ENCODE measurements at places on chromosomes 5 and 9.

- no peak for DNase-seq
Measured at GRCh38 chr9:13447843-13448422, 168.4 kb upstream of the MPDZ start.

GRCh38 chr5:164335837-164336236 is 830.4 kb downstream of the MAT2B start:
- DNase-seq = no peak

- no peak for DNase-seq
Measured at GRCh38 chr5:122877518-122877917, 32.1 kb downstream of the SNX24 start.

DNA sequence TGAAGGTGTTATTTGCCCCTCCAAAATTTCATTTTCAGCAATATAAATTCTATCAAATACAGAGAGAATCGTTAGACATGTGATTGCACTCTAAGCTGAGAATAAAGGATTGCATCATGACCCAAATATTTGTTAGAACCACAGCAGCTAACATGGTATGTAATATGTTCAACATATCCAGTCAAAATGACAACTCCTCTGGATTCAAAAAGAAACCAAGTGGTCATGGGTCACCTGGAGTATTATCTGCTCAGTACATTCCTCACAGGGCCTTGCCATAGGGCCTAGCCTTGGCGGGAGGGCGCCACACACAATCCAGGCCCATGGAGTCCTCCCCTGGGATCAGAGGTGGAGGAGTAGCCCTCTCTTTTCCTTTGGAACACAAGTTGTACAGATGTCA is 179.2 kb downstream of the HSD17B3 start:
- no peak for DNase-seq

DNA sequence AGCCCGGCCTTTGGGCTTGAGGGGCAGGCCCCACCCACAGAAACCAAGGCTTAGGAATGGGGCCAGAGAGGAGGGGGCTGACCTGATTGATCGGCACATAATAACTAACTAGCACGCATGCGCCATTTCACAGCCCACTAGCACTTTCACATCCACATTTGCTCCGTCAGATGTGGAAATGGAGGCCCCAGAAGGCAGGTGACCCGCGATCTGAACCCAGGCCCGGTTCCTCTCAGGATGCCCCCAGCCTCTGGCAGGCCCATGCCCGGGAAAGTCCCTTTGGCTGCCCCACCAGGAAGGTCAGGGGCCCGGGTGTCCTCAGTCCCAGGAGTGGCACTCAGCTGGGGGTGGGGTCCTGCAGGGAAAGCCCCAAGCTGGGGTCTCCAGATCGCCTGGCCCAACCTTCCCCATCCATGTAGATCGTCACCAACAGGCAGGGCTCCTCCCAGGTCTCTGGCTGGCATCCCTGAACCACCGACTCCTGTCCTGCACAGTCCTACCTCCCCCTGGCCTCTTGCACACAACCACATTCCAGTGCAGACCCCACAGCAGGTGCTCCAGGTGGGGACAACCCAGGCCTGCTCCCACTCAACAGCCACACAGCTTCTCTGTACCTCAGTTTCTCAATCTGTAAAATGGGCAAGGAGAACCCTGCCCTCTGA is 46.7 kb downstream of the VAV2 start:
- no peak for DNase-seq

DNA sequence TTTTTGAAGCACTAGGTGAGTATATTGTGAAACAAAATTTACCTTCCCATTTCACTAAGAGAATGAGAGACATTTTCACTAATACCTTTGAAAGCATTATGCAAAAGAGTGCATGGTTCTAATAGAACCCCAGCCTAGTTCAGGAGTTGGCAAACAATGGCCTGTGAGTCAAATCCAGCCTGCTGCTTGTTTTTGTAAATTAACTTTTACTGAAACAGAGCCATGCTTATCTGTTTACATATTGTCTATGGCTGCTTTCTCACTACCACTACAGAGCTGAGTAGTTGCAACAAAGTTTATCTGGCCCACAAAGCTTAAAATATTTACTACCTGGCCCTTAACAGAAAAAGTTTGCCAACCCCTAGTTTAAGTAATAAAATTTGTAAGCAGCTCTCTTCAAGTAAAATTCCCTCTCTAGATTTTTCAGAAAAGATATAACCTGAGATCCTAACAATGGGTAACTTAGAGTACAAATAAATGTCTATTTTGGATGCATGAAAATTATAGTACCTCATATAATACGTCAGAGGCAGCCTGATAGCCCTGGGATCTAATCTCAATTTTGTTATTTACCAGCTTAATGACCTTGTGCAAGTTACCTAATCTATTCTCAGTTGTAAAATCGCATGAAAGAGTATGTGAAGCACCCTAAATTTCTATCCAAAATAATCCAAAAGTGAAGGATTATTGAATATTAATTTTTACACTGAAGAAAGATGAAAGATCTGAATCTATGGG is 50.7 kb upstream of the ARL15 start:
- DNase-seq = no peak

DNA sequence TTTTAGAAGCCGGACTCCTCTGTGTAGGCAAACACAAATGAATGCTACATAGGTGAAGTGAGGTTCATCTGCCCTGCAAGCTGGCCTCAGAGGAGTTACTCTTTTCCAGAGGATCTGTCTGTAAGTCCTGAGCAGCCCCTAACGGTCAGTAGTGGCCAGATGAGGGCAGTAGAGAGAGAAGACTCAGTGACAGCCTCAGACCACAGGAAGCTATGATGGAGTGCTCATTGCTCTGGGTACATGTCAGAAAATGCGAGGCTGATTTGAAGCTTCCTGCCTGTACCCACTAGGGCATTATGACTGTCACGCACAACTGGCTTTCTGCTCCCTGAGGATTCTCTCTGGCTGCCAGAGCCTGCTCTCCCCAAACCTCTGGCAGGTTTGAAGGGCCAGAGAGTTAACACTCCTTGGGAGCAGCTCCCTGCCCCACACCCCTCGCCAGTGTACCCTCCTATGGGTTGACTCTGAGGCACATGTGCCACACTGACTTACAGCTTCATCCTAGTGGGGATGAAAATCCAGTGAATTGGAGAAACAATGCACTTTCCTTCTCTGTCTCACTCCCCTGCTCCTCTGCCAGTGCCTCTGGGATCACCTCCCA is 141.5 kb downstream of the GABRG2 start:
- no peak for DNase-seq

DNA sequence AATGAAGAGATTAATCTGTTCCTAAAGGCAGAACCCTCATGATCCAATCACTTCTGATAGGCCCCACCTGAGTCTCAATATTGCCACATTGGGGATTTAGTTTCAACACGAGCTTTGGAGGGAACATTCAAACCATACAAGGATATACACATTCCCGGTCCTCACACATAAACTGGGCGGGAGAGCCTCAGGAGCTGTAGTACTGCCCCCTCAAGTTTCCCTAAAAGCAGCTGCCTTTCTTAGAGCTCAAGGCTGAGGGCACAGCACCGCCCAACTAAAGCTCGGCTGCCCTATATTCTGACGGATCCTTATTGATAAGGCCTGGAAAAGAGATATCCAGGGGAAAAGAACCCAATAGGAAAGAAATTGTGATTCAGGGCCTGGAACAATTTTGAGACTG is 83.0 kb downstream of the GADD45G start:
- no peak for DNase-seq

DNA sequence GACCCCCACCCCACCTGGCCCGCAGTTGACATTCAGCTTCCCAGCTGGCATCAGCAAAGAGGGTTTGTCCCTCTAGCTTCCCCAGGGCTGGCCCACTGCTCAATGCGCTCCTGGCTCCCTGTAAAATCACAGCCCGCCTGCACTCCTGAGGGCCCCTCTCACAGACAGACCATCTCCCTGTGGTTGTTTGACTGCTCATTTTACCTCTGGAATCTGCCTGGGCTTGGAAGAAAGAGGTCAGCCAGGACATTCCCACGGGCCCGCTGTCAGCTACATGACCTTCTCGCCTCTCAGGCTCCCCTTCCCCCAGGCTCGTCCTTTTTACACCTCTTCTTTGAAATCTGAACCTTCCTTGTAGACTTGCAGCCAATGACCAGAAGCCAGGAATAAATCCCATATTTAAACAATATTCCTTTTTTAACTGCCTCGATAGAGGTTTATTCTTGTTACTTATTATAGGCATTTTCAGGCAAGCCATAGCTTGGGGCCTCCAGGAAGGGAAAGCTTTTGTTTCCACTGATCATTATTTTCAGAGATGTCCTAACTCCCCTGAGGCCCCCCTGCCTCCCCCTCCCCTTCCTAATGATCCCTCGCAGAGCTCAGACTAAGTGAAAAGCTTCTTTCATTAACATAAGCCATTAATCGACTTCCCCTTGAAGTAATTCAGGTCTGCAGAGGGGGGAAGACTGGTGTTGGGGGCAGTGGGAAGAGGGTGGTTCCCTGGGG is 76.3 kb upstream of the IQGAP2 start:
- no peak for DNase-seq

Data from activated naive CD4-positive, alpha-beta T cell treated with Interleukin-2 at 50 U/mL for 16 hours (primary cell).